NCI-H1930 (cell line): ENCODE measurements at places on chromosomes 12 and 14.

GRCh38 chr12:59382282-59383078 lies 213.3 kb upstream of the SLC16A7 start:
- no peak for DNase-seq

GRCh38 chr12:6792522-6793201 lies 3.3 kb downstream of the CD4 start:
- no peak for DNase-seq

- DNase-seq: no peak
Measured at GRCh38 chr14:26026384-26026783, 571.4 kb downstream of the NOVA1 start.

GRCh38 chr12:4108803-4109345 lies 164.7 kb upstream of the CCND2 start:
- DNase-seq: no peak

DNA sequence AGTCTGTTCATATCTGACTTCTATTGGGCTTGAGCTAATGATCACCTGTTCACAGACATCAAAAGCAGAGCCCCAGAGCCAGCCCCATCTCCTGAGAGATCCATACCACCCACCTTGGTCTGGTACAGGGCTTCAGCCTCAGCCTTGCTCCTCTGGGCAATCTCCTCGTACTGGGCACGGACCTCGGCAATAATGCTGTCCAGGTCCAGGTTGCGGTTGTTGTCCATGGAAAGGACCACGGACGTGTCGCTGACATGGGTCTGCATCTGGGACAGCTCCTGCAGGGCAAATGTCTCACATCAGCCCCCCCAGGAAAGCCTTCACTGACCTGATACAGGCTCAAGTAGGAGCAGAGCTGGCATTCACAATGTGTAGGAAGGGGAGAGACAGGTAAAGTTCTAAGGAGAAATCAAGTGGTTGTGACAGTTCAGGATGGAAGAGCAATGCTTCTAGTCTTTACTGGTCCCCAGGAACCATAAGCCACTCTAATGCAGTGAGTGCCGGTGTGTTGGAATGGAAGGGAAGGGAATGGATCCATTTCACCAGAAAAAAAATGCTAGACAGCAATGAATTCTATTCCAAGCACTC lies 5.2 kb downstream of the KRT4 start:
- DNase-seq: no peak

GRCh38 chr14:52000019-52000582 lies 10.8 kb downstream of the RTRAF start:
- no peak for DNase-seq

DNA sequence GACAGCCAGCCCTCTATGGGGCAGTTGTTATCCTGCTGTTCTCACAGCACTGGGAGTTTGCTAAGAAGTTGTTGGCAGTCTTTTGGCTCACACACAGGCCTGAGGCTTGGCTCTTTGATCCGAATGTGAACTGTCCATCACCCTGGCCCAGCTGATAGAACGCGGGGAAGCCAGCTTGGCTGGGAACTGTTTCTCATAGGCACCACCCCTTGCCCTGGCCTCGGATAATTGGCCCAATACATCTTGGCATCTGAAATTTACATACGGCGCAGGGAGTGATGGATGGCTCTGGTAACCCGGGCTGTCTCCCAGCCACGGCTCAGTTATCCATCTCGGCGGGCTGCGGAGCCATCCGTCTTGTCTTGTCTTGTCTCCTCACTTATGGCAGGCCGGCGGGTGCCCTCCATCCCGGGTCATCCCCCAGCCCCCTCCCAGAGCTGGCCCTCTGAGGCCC lies 164.1 kb downstream of the PHETA1 start:
- DNase-seq: no peak

GRCh38 chr12:116664085-116664484 lies 73.8 kb downstream of the SPRING1 start:
- DNase-seq: no peak

GRCh38 chr14:95480109-95480886 lies 36.2 kb downstream of the SYNE3 start:
- DNase-seq: no peak

GRCh38 chr12:98403936-98404335 lies 111.5 kb upstream of the TMPO start:
- no peak for DNase-seq

DNA sequence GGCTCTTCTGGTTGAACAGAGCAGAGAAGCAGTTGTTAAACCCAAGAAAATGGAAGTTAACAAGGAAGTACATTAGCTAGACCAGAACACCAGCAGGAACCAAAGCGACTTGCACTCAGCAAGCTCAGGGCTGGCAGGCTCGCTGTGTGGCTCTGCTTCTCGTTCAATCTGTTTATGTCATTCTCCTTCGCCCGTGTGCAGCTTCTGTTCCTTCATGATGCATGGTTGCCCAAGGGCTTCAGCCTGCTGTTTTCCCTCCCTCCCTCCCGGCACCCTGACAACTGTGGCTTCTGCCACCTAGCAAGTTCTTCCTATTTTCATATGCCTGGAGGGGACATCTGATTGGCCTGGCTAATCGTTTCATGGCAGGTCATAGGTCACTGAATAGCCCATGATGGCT lies 25.3 kb downstream of the PIGH start:
- DNase-seq: no peak

GRCh38 chr14:22648506-22648905 lies 4.4 kb upstream of the OR6J1 start:
- no peak for DNase-seq

DNA sequence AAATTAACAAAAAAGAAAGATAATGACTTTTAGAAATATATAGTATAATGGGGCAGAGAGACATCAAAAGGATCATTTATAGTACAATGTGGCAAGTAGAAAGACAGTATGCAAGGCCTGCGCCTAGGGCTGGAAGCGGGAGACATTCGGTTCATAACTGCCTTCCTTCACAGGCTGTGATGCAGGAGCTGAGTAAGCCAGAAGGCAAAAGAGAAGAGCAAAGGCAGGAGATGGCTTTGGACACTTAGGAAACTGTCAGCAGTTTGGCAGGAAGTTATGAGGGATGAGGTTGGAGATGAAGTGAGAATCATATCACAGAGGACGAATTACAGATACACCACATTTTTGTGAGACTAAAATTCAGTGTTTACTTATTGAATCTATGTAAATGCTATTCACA lies 97.8 kb downstream of the EPS8 start:
- no peak for DNase-seq

DNA sequence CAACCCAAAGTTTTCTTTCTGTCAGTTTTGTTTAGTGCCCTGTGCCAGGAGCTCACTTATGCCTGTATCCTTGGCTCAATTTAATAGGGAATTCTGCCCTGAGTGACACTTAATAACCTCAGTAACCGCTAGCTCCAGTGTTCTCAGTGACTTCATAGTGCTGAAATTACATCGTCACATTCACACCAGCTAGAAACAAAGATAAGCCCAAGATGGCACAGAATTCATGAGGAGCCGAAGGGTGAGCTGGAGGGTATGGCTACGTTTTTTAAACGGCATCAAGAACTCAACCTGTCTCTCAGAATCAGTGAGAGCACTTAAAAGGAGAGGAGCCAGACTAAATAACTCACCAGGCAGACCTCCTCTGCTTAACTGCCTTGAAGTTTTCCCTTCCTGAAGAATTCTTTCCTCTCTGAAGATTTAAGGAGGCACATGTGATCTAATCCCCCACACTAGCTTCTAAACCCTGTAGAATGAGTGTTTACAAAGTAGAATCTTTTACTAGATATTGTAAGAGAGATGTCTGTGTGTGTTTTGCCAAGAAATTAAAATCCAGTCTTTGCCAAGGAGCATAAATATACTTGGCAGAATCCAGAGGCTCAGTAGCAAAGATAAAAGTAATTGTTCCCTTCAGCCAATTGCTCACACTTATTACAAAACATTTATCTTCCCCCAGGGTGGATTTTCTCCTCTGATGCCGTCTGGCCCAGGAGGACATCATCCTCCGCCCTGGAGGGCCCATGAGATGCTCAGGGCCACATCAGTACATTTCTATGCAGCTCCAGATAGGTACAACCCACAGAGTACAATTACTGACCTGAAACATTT lies 37.3 kb downstream of the PTGER2 start:
- no peak for DNase-seq

DNA sequence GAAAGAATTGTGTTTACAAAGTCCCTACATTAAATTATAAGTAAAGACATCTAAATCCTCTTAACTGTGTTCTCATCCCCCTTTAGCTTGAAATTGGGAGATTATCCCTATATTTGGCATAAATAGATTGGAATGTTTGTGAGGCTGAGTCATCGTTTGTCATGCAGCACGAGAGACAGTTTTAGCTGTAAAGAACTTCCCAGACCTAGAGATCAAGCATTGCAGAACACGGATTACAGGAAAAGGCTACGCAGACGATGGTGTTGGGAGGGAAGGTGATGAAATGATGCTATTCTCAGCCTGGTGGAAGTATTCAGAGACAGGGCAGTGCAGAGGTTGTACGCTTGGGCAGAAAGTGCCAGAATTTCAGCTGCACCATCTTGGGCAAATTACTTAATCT lies 93.8 kb downstream of the PTPRB start:
- no peak for DNase-seq

GRCh38 chr14:49193332-49194065 lies 392.7 kb downstream of the RPS29 start:
- no peak for DNase-seq

GRCh38 chr12:115810122-115810901 lies 467.2 kb downstream of the MED13L start:
- DNase-seq: no peak

DNA sequence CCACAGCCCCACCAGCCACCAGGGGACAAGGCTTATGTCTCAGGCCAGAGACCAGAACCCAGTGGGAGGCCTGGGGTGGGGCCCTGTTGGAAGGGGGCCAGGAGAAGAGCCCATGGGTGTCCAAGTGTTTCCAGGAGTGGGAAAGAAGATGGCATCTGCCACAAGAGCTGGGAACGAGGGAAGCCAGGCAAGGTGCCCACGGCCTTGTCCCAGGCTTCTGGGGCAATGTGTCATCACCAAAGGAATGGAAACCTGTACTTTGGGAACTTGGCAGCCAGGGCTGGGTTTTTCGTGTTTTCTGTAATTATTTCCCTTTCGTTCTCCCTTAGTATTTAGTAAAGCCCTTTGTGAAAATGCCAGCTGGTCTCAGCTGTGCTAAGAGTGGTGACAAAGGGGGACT lies 5.3 kb upstream of the PGF start:
- no peak for DNase-seq

DNA sequence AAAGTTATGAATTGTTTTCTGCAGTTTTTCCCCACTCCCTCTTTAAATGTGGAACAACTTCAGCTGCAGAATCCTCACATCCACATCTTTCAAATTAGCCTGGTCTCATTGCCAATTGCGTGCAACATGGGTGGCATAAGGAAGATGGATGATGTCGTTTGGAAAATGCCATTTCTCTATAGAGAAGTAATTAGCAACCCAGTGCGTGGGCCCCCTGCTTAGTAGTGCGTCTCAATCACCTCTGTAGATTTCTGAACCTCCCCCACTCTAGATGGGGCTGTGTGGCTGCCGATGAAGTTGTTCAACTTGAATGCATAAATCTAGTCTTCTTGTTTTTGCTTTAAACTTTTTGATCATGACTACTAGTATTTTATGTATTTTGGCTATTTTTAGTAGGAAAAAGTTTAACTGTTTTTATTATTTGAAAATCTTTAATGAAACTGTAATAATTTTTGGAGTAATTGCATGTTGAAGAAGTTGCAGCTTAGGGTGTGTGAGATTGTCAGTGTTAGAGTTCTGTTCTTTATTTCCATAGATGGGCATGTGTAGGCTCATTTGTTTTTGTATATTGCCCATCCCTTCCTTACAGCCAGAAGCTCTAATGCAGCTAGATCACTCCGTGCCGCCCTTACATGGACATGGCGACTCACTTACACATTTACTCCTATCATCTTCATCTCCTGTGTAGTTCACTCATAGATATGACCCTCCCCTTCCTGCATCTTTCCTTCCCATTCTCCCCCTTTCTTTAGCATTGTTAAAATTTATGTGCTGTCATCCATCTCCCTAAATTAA lies 358.2 kb downstream of the DIO2 start:
- no peak for DNase-seq

- no peak for DNase-seq
Measured at GRCh38 chr14:61315313-61315712, 6.1 kb upstream of the PRKCH start.

DNA sequence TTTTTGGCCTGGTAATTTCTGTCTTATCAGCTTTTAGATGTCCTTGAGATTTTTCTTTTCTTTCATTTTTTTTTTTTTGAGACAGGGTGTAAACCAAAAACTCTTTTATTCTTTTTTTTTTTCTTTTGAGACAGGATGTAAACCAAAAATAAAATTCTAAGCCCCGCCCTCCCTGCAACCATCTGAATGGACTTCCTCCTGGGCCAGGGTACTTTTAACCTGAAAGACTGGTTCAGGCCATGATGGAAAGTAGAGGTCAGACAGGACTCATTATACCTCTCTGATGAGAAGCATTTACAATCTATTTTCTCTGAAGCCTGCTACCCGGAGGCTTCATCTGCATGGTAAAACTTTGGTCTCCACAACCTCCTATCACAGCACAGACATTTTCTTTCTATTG lies 33.5 kb upstream of the TCL1B start:
- no peak for DNase-seq

DNA sequence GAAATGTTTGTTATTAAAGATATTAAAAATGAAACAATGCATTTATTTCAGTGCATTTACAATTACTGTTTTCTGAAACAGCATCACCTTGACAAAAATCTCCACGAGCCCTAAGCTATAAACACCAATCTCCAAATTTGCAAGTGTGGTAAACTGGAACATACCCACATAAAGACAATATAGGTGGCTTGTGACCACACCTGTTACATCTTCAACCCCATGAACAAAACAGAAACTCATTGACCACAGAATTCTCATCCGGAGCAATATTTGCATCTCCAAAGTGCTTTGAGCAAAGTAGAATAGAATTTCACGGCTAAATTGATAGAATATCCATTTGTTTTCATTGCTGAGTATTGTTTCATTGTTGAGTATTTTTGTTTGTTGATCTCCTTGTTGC lies 375.2 kb upstream of the FLRT2 start:
- DNase-seq: no peak

DNA sequence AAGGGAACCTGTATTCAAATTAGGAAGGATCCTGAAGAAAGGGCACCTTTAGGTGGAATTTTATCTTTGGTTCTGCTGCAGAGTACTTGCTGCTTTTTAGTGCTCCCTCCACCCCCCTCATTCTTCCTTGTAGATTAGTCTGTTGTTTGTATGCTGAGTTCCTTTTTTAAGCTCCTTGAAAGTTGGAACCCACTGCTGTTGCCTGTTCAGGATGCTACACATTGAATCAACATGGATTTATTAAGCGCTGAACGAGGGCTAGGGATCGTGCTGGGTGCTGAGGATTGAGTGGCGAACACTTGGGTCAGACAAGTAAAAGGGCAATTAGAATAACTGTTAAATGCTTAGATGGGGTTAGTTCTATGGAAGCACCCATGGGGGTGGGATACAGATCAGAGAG lies 884 bp upstream of the AMN1 start:
- no peak for DNase-seq
